ENCODE measurements at places on chromosomes 13 and 19. TPM values are rescaled to one million over a fixed set of nuclear protein-coding genes. Genes with fewer than 3 reads are reported as not detected.

DNA sequence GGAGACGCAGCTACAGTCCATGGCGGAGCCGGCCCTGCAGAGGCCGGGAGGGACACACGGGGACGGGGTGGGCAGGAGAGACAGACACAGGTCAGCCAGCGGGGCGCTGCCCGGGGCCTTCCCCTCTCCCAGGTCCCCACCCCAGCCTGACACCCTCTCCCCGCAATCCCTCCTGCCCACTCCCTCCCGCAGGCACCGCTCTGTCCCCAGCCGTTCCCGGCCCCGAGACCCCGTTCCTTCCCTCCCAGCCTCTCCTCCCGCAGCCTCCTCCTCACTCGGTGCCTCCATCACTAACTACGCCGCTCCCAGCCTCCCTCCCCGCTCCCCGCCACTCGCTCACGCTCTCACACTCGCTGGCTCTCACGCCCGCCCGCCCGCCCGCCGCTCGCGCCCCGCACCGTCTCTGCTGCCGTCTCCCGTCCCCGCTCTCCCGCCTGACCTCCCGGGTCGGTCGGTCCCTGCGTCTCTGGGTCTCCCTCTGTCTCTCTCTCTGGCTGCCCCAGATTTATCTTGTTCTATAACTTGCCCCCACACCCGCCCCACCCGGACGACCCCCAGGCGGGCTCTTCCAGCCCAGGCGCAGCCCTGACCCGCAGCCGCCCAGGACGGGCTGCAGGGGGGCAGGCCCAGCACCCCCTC, 15.2 kb downstream of the ERFL start:
- no peak for DNase-seq

DNA sequence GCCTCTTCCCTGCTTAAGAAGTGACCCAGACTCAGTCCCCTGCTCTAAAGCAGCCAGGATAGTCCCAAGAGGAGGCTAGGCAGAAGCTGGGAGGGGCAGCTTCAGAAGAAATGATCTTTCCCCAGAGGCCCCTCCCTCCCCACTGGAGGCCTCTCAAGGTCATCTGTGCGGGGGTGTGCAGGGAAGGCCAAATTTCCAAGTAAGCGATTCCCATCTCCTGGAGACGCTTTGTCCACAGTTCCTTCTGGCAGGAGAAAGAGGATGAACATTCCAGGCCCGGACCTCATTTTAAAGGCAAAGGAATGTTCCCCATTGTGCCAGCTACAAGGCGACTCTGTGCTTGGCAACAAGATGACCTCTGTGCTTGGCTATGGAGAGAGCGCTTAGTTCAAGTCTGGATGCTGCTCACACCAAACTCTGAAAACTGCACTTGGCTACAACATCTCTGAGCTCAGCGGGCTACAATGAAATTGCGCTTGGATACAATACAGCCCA, 23.5 kb downstream of the COL5A3 start:
- peak; percentile 29 for DNase-seq

GRCh38 chr13:23949200-23949599, 51.9 kb upstream of the C1QTNF9B start:
- DNase-seq, result no peak

The PINLYP gene
- 2.6 TPM for total RNA-seq

The NOP53 gene
- 341 TPM for total RNA-seq

The OR7D2 gene
- 0.07 TPM for total RNA-seq

DNA sequence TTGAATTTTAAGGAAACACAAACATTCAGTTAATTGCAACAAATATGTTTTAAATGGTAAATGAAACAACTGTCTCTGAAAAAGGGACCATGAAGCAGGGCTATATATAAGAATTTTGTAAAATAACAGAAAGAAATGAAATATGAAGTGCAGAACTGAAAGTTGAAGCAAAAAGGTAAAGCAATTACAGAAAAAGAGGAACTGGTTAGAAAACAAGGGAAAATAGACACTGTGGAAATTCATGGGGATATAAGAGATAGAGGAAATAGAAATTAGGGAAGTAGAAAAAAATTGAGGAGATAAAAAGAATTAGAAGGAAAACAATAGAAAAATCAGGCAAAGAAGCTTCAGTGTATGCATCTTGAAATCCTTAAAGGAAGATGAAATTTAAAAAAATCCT, 40.0 kb upstream of the TDRD3 start:
- DNase-seq, result no peak

DNA sequence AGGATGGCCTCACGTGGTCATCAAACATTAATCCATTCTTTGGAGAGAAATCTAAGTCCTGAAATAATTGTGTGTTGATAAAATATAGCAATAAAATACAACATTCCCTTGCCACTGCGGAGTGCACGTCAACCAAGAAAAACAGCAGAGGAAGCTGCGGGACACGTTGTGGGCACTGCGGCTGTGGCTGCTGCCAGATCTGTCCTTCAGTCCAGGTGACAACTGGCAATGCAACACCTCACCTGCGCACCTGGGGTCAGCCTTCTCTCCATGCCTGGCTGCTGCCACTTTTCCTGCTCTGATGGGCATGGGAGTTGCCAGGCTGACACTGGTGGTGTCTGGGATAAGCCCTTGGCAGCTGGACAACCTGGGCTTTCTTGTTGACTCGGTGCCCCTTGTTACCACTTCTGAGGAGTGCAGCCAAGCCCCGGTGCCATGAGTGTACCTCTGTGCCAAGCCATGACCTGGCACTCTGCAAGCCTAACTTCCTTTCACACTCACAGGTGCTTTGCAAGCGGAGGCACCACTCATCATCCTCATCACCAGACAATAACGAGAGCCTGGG, 251.6 kb upstream of the TSHZ3 start:
- no peak for DNase-seq

The BICRA gene
- total RNA-seq, result 11.5 TPM

GRCh38 chr13:40145139-40145538, 489.7 kb downstream of the COG6 start:
- DNase-seq, result no peak

The CDX2 gene
- not detected for total RNA-seq

DNA sequence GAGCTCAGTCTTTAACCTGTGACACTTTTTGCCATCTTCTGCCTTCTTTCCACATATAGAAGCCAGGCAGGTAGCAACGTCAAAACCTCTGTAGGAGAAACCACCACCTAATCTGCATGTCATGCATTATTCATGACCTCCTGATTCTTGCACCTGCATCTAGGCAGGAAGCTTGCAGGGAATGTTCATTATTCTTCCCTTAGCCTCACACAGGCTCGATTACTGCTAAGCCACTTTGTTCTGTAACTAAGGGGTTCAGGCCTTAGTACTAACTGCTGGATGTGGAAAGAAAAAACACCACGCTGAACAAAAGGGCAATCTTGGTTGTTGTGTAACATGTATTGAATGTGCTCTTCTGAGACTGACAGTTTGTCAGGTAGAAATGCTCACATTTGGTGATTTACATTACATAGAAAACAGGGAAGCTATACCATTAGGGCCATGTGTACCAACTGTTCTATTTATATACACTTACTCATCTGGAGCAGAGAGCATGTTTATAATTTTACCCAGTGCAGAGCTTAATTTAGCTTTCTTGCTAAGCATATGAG, 366.9 kb downstream of the KLF12 start:
- DNase-seq, result no peak

Data from adrenal gland (tissue), 19 donors.